Naive thymus-derived CD4-positive, alpha-beta T cell (primary cell): ENCODE measurements at places on chromosomes 1 and 21. TPM values are rescaled to one million over a fixed set of nuclear protein-coding genes. Genes with fewer than 3 reads are reported as not detected.
A peak's percentile ranks its signal among the peaks of the same experiment; 100 is the strongest.

DNA sequence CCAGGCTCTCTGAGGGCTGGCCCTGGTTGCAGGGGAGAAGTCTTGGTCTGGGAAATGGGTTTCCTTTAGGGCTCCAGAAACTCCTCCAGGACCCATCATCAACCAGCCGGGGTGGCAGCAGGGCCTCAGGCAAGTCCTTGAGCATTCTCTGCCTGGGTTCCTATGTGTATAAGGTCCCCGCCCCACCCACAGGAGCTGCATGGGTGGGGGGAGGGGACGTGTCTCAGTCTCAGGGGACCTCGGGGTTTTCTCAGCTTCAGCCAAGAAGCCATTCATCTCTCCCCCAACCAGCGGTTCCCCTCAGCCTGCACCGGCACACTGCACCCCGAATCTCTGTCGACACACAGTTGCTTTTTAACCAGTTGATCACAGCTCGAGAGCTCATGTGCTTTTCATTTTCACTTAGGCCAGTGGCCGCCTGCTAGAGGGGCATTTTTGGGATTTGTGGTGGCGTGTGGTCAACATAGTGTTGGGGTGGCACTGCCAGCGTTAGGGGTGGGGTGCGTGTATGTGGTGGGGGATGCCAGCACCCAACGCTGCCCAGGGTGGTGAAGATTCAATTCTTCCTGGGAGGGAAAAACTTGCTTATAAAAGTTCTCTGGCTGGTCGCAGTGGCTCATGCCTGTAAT, 6.5 kb downstream of the RUNX3 start:
- DNase-seq = no peak

DNA sequence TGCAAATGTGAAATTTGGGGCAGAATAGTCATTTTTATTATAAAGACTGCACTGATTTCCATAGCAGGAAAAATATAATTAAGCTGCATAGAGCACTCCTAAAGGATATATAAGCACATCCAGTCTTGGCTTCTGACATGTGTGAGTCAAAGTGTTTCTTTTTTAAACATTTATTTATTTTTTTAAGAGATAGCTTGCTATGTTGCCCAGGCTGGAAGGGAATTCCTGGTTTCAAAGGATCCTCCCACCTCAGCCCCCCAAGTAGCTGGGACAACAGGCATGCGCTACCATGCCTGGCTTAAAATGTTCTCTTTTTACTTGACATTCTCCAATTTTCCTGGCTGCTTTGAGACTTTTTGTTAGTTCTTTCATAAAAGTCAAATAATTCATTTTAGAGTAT, 126.1 kb downstream of the HMCN1 start:
- DNase-seq = no peak

DNA sequence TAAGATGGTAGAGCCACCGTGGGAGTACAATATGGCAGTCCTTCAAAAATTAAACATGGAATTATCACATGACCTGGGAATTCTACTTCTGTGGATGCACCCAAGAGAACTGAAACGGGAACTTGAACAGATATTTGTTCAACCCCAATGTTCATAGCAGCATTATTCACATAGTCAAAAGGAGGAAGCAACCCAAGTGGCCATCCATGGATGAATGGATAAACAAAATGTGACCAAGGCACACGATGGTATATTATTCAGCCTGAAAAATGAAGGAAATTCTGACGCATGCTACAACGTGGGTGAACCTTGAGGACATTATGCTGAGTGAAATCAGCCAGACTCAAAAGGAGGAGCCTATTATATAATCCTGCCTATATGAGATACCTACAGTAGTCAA, 22.8 kb upstream of the LAPTM5 start:
- DNase-seq = no peak

GRCh38 chr1:78843111-78843510, 163.4 kb downstream of the ADGRL4 start:
- no peak for DNase-seq

DNA sequence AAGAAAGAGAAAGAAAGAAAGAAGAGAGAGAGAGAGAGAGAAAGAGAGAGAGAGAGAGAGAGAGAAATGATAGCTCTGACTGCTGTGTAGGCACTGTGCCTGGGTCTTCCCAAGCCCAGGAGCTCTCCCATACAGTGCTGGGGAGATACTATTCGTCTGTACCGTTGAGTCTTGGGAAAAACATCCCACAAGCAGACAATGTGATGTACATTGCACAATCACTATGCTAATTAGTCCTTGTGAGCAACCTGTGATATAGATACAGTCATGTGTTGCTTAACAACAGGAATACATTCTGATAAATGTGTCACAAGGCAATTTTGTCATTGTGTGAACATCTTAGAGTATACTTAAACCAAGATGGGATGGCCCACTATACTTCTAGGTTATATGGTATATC, 381.0 kb downstream of the HHAT start:
- no peak for DNase-seq

- no peak for DNase-seq
These were observed 228.1 kb downstream of the AKT3 start for GRCh38 chr1:243621973-243622372.

DNA sequence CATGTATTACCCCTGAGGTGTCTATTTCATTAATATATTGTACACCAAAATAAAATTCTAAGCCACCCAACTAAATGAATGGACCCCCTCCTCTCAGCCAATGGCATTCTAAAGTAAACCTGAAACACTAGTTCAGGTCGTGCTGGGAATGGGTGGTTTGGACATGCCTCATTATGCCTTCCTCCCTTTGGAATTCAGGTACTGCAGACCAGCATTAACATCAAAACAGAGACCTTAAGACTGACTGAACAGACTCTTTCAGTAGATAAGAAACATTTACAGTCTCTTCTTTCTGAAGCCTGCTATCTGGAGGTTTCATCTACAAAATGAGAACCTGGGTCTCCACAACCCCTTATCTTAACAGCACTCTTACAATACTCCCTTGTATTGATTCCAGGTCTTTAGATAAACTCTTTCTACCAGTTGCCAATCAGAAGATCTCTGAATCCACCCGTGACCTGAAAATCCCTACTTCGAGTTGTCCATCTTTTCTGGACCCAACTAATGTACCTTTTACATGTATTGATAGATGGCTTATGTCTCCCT, 93.6 kb downstream of the PKN2 start:
- no peak for DNase-seq

GRCh38 chr1:212179394-212180076, 105.7 kb upstream of the PPP2R5A start:
- no peak for DNase-seq

DNA sequence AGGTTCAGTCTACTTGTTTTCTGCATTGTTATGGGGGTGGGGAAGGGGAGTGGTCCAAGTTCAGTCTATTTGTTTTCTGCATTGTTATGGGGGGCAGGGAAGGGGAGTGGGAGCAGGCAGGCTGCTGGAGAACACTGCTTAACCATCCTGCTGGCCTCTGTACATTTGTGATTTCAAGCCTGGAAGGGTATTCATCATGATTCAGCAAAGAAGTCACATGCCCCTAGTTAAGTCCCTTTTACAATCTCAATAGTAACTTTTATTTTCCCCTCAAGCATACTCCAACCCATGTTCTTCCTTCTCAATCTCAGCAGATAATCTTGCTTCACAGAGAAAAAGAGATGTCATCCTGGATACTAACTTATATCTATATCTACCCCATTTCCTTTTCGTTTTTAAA, 7.9 kb downstream of the LYST start:
- no peak for DNase-seq

DNA sequence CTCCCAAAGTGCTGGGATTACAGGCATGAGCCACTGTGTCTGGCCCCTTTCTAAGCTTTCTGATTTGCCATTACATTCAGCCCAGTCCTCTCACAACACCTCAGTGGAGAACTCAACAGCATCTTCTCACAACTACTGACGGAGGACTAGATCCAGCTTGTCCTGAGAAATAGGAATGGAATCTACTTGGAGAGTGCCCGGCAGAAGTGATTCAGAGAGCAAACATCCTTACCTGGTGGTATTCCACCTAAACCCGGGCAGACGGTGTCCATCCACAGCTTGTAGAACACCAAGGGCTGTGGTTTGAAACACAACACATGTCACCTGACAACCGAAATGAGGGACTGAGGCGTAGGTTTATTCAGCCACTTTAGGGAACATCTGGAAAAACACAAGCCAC, 28.8 kb upstream of the CCSAP start:
- DNase-seq = no peak

DNA sequence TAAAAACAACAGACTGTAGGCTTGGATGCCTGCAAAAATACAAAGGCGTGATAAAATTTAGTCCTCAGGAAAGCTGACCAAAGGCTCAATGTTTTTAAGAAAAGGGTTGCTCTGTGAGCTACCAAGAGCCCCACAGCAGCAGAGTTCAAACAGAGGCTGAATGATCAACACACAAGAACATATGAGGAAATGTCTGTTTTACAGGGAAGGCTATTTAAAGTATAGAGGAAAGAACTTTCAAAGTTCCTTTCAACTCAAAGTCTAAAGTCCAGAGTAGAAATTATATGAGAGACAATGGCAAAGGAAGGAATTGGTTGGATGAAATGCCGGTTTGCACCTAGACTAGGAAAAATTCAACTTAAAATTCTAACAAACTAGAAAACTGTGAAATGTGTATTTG, 8.6 kb downstream of the CLSTN1 start:
- DNase-seq = no peak

DNA sequence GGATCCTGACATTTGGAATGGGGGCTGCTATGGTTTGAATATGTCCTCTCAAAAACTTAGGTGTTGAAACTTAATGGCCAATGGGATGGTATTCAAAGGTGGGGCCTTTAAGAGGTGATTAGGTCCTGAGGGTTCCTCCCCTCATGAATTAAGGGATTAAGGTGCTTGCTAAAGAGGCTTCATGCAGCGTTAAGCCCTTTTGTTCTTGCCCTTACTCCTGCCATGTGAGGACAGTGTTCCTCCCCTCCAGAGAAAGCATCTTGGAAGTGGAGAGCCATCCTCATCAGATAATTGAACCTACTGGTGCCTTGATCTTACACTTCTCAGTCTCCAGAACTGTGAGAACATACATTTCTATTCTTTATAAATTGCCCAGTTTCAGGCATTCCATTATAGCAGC, 146.6 kb downstream of the KCNJ6 start:
- DNase-seq = no peak

- no peak for DNase-seq
These were observed 28.9 kb upstream of the DEPDC1 start for GRCh38 chr1:68525781-68526180.

DNA sequence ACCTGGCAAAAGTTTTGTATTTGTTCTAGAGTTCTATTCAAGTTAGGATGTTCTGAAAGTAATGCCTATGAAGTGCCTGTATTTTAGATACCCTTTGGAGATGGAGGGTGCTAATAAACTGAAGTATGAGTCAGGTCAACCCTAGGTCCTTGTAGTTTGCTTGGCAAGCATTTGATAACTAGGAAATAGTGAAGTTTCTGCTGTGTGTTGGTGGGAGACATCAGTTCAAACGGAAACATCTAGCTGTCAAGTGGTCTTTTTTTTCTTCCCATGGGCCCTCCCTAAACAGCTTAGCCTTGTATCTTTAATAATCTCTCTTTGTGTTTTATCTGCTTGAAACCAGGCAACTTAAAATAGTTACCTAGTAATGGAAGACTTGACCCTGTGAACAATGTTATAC, 4.5 kb downstream of the MRPS6 start:
- DNase-seq = no peak

GRCh38 chr1:221439008-221439746, 302.7 kb downstream of the DUSP10 start:
- peak; percentile 47 for DNase-seq

DNA sequence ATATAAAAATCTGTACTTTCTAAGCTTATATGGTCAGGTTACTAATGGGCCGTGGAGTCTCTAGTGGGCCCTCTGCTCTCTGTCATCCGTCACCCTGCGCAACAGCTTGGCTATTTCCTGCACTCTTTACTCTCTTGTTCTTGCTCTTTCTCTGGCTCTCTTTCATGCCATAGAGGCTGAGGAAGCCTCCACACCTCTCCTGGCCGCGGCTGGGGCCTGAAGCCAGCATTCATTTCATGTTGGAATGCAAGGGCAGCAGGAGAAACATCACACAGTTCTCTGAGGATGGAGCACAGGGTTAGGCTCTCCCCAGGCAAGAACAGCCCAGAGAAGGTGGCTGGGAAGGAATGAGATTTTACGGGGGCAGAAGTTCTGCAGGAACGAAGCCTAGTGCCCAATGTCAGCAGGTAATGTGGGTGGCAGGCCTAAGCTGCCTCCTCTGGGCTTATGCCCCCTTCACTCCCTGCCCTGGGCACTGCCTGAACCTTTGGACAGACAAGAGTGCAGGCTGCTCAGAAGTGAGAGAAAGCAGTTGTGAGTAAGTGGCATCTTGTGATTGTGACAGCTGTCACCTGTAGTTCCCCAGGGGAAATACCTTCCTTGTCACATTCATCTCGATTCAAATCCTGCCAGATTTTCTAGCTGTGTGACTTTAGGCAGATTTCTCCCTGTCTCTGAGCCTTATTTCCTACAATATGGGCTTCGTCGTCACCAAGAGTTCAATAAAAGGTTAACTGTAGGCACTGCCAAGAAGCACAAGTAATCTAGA, 3.6 kb upstream of the FHAD1 start:
- no peak for DNase-seq

GRCh38 chr1:93817819-93818569, 61.0 kb downstream of the DNTTIP2 start:
- no peak for DNase-seq

GRCh38 chr1:105909811-105910210, 1146.7 kb upstream of the PRMT6 start:
- DNase-seq = no peak

DNA sequence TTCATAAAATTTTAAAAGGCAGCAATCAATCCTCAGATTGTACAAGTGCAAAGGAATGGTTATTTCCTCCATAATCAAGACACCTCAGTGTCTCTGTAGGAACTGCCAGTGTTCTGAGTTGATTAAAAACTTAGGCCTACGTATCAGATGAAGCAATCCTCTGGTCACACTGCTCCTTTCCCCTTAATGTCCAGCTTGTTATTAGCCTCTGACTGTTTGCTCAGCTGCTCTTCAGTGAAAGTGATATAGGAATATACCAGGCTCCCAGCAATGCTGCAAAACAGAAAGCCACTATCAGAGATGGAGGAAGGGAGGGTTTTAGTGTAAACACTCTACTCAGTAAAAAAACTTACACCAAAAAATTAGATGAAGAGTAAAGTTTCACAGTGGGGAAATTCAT, 49.8 kb downstream of the SLC35D1 start:
- DNase-seq = no peak

DNA sequence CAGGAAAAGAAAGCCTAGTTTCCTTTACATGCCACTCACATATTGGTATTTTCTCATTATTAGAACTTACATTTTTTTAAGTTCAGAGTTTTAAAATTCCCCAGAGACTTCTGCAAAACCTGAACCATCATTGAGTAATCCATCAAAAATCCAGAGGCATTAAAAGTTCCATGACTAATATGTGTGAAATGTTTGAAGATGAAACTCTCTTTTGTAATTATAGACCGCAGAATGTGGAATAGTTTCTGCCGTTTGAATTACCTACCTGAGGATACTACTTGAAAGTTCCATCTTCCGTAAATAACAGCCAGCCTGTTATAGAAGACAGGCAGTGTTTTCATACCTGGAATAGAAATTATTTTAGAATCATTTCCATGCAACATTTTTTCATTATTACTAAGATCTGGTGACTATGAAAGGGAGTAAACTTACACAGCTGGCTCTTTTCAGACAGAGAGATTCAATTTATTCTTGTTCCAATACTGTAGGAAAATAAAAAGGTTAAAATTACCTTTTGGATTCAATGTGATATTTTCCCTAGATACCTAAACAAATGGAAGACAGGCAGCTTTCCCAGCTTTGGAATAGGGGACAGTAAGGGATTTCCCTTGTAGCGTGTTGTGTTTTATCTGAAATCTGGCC, 131.4 kb downstream of the ST6GALNAC5 start:
- DNase-seq = no peak

RASSF5 gene
- 155 TPM for total RNA-seq

KRTAP19-1 gene
- total RNA-seq = not detected

FAM151A gene
- not detected for total RNA-seq

HRNR gene
- not detected for total RNA-seq

FCRL5 gene
- 0.19 TPM for total RNA-seq

KCNA3 gene
- total RNA-seq = 108 TPM
